Stimulated activated CD8-positive, alpha-beta memory T cell treated with anti-CD3 and anti-CD28 coated beads, Interleukin-2, amount 100 ng/mL, for 1 hour (primary cell): ENCODE measurements at places on chromosomes 4 and X.

DNA sequence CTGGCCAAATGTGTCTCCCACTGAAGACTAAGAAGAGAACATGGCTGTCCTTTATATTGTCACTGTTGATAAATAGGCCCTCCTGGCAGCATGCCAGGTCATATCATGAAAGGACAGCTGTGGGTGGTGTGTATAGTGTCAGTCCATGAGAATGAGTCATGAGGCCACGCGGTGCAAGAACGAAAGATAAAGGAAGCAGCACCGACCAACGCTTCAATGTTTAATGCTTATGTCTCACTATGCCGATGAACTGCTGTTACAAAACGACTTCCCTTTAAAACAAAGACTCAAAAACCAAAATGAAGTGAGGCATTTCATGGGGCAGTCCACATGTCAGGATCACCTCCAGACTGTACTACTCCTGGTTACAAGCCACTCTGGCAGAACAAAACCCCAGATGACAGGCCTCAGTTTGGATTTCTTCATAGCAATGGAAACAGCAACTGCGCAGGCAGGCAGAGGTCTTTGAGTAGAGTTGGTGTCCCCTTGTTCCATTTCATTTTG lies 5.2 kb upstream of the TCEANC start:
- DNase-seq = peak; percentile 11

DNA sequence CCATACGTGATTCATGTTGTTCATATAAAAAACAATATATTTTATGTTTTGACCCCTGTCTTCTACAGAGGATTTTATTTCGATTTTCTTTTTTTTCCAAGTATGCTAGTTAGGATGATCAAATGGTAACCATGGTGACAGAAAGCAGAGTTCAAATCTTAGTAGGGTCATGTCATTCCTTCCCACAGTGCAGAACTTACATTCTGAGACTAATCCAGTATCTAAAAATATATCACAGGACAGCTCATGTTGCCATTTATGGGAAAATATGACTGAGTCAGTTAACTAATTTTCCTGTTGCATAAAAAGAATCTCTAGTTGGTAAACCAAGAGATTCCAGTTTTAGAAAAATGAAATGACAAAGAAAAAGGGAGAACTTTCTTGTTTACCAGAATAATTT lies 209.5 kb downstream of the PARM1 start:
- DNase-seq = no peak

GRCh38 chrX:72110051-72110875 lies 21.5 kb downstream of the RTL5 start:
- DNase-seq = no peak

DNA sequence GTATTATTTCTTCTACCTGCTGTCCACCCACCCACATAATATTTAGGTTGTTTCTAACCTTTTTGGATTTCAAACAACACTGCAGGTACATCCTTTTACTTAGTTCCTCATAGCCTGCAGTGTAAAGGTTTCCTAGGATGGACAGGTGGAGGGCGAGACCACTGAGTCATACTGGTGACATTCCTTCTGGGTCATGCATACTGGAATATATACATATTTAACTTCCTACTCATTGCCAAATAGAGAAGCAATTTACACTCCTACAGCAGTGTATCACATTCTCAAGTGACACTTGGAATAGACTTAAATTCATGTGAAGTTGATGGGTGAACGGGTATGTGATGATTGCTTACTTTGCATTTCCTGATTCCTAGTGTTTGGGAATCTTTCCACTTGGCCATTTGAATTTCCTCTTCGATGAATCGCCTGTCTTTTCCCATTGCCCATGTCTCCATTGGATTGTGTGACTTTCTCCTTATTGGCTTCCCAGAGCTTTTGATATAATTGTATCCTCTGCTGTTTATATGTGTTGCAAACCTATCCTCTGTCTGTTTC lies 8.2 kb upstream of the PPP2R2C start:
- DNase-seq = no peak

DNA sequence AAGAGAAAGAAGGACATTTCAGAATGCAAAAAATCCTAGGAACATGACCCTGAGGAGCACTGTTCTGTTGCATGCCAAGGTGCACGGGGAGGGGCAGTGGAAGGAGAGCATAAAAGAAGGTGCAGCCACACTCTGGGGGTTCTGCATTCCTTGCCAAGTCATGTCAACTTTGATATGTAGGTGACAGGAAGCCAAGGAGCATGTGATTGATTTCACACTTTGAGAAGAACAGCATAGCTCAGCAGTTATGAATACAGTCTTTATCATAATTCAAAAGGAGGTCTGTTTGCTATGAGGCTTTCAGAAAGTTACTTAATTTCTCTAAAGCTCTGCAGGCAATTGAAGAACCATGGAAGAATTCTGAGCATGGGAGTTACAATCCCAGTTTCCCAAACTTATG lies 50.6 kb downstream of the SCFD2 start:
- no peak for DNase-seq

- no peak for DNase-seq
Measured at GRCh38 chr4:4851906-4852305, 7.6 kb upstream of the MSX1 start.

GRCh38 chr4:154086247-154086646 lies 297.4 kb upstream of the SFRP2 start:
- no peak for DNase-seq

DNA sequence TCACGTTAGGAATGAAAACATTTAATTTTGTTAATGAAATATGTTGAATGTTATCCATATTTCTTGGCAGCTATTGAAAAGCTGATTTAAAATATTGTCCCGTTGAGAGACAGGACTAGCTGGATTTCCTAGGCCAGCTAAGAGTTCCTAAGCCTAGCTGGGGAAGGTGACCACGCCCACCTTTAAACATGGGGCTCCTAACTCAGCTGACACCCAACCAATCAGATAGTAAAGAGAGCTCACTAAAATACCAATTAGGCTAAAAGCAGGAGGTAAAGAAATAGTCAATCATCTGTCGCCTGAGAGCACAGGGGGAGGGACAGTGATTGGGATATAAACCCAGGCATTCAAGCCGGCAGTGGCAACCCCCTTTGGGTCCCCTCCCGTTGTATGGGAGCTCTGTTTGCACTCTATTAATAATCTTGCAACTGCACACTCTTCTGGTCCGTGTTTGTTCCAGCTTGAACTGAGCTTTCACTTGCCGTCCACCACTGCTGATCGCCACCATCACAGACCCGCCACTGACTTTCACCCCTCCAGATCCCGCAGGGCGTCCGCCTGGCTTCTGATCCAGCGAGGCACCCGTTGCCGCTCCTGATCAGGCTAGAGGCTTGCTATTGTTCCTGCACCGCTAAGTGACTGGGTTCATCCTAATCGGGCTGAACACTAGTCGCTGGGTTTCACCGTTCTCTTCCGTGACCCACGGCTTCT lies 308.9 kb downstream of the GLUD2 start:
- DNase-seq = no peak
